ENCODE measurements at places on chromosomes 7 and 10.

DNA sequence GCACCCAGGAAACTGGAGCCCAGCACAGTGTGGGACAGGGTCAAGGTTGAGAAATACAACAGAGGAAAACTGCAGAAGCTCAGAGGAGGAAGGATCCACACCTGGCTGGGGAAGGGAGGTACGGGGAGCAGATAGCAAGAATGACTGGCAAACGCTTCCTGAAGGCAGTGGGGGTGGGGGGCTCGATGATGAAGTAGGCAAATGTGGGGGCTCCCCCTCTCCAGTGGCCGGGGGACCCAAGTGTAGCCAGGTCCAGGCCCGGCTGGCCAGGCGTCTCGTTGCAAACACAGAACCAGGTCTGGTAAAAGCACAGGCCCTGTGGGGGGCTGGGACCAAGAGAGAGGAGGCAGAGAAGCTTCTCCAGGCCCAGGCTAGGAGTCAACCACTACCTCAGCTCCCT, 7.7 kb downstream of the CHST15 start:
- no peak for DNase-seq

DNA sequence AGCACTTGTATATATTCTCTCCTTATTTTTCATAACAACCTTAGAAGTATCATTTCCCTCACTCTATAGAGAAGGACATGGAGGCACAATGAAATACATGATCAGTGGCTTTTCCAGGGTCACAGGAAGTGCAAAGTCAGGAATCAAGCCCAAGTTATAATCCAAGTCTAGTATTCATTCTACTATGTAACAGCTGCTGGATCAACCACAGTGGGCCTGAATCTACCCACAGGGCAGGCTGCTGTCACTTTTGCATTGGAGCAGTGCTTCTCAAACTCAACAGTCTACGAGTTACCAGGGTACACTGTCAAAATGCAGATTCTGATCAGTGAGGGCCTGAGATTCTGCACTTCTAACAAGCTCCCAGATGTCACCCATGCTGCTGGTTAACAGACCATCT, 18.3 kb downstream of the ZDHHC16 start:
- DNase-seq: no peak

- no peak for DNase-seq
Observed at GRCh38 chr7:18491871-18492270, 3.7 kb upstream of the HDAC9 start.

- DNase-seq: no peak
Observed at GRCh38 chr7:113010377-113010776, 76.2 kb downstream of the GPR85 start.

- no peak for DNase-seq
Observed at GRCh38 chr10:34821587-34822585, 6.8 kb upstream of the PARD3 start.

DNA sequence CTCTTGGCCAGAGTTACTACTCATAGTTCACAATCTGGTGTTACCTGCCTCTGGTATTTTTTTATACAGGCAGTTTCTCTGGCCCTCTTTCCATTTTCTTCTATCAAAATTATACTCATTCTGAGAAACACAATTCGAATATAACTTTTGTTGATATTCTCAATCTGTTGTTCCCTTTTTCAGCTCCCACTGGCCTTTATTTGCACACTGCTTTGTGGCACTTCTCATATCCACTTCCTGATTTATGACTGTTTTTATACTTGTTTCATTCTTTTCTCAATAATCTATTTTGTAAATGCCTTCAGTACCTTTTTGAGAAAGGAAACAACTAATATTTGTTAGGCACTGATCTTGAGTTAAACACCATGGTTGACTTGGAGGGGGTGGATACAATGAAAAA, 93.8 kb upstream of the HDAC9 start:
- no peak for DNase-seq

GRCh38 chr7:53794816-53795215, 747.4 kb upstream of the VSTM2A start:
- no peak for DNase-seq

DNA sequence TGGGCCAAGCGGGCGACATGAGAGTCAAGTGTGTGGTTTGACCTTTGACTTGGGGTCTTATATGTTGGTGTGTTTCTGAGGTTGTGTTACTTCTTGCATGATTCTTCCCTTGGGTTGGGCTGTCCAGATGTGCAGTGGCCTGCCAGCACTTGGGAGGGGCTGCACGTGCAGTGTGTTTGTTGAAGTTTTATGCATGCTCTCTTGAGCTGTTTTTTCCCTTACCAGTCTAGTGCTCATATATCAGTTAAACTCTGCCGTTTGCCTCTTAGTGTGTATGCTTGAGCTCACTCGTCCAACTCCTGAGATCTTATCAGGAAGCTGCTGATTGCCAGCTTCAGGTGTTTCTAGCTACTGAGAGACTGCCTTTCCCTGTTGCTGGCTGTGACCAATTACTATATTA, 23.1 kb downstream of the SP4 start:
- no peak for DNase-seq

GRCh38 chr7:64887756-64888508, 15.1 kb upstream of the ZNF273 start:
- peak; percentile 19 for DNase-seq

DNA sequence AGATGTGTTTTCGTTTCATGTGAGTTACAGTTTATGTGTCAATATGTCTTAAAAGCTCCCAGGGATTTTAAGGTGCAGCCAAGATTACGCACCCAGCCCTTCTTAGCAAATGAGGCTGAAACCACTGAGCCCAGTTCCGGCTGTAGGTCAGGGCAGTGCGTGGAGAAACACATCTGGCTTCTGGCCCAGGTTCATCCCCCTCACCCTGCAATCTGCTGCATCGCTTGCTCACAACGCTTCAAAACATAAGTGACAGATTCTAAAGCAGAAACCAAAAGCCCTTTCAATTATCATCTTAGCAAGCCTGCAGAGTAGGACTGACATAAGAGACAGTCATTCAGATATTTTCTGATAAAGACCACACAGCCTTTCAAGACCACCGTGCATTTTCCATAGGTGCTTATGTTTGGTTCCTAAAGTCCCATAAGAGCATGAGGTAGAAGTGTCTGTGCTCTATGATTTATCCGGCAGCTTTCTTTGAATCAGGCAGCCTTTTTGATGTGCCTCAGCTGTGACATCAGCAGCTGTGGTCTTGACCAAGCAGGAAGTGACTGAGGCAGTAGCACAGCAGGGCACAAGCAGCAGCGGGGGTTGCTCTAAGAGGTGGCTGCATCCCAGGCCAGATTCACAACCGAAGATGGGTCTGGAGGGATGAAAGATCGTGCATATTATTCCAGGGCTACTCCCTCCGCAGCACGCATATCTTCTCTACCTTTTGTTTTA, 72.1 kb upstream of the LYZL2 start:
- DNase-seq: peak; percentile 22

DNA sequence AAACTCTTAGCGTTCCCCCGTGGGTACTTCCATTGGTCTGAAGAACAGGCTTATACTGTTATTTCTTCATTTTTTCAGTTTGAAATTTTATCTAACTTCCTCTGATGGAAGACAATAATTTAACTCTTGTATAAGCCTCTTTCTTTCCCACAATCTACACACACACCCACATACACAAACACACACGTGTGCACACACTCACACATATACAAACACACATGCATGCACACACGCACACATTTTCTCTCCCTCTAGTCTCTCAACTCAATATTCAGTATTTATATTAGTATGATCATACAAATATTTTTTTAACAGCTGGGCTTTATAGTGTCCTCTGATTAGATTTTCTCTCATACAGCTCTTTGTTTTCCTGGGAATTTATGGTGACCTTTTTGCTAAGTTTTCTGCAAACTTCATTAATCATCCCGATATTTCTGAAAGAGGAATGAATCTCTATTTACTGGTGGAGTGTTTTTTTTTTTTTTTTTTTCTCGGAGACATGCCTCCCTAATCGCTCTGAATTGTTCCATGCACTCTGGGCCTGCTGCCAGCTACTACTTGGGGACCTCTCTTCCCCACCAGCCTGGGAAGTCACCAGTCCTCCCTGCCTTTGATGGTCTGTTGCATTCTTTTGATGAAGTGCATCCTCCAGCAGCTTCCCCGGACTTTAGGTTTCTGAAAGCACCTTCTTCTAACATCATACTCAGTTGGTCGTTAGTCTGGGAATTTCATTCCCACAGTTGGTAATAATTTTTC, 75.5 kb downstream of the ZNF777 start:
- no peak for DNase-seq

DNA sequence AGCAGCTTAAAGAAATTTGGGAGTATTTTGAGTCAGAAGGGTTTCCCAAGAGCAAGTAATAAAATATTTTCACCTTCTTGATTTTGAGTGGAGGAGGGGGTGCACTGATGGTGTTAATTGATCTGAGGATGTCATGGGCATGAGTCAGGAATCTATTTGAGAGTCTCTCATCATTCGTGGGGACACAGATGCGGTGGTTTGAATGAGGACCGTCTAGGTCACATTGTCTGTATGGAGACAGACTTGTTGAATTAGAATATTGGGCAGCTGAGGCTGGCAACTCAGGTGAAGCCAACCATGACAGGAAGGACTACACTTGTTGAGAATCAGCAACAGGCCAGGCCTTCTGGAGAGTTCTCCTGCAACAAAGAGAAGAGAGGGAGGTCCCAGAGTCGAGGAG, 127.0 kb downstream of the INSYN2A start:
- DNase-seq: no peak

GRCh38 chr7:106620676-106621075, 40.3 kb downstream of the CCDC71L start:
- DNase-seq: no peak

GRCh38 chr7:151342102-151342646, 562 bp downstream of the NUB1 start:
- DNase-seq: no peak

DNA sequence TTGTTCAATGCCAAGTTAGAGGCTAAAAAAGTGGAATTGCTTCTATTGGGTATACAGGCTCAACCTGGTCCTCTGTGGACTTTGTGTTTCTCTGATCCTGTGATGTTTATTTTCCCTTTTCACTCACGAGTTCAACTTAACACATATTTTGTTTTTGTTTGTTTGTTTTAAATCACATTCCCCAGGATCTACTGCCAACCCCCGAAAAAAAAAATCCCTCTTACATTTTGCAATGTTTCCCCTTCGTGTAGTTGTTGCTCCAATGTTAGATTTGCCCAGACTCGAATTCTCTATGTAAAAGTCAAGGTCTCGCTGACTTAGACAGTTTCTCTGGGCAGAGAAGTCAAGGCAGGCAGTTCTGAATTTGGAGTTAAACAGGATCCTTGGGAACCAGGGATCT, 876.4 kb downstream of the CCSER2 start:
- DNase-seq: no peak

DNA sequence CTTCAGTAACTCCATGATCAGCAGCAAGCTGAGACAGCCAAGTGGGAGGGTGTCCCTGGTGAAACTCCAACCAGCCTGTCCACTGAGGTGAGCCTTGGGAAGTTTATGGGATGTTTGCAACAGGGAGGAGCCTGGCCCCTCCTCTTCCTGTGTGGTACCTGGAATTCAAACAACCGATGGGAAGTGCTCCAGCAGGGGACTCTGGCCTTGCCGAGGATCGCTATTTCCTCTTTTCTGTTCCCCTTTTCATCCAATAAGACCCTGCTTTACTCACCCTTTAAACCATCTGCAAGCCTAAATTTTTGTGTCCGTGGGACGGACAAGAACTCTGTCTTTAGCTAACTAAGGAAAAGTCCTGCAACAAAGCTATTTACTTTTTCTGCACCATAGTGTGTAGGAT, 491.1 kb upstream of the ZMIZ1 start:
- no peak for DNase-seq

GRCh38 chr7:21640105-21640504, 97.3 kb downstream of the DNAH11 start:
- no peak for DNase-seq

- DNase-seq: no peak
Observed at GRCh38 chr7:51275532-51275931, 41.1 kb downstream of the COBL start.

All from AG08396 (cell line).